ENCODE measurements at places on chromosomes 7 and 10.

DNA sequence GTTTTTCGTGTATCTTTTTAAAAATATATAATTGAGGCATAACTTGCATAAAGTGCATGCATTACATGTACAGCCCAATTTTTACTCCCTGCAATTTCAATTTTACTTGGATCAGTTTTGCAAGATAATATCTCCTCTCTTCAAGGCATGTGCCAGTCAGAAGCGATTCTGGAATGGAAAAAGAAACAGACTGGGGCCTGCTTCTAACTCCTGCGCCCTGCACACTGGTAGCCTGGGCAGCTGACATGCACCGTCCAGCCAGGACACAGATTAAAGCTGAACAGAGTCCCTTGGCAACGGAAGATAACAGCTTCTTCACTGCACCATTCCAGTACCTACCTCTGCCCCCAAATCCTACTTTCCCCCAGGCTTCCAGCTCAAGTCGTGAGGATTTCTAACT is 182.1 kb downstream of the FAM107B start:
- DNase-seq = no peak

DNA sequence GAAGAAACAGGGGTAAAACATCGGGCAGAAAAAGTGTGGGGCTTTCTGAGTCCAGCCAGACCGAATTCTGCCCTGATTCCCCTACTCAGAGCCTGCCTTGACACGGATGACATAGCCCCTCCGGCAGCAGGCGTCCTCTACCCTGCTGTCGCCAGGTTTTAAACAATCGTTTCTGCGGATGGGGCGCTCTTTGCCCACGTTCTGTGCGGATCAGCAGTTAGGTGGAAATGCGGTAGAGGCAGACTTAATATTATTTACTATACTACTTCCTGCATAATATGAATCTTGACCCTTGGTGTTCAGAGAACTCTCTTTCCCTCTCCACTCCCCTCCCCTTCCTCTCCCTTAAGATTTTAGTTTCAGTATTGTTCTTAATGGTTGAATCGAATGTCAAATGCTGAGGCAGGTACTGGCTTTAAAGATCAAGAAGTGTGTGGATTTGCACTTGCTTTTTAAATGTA is 2.4 kb downstream of the GATA3 start:
- peak; percentile 85 for DNase-seq

- DNase-seq = no peak
These were observed 158.6 kb downstream of the SNX13 start for GRCh38 chr7:17781491-17782215.

DNA sequence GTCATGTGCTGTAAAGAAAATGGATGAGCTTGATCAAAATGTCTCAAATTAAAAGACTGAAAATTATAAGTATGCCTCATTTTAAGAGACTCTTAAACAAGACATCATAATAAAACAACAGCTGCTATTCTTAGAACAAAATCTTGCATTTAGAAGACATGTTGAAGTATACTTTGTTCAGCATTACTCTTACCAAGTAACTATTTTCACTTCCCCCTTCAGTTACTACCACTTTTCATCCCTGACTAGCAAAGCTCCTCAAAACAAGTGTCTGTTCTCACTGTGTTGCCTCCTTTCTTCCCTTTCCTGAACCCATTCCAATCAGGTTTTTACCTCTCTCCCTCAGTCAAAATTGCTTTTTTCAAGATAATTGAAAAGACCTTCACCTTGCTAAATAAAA is 31.6 kb downstream of the ELAPOR2 start:
- DNase-seq = no peak

GRCh38 chr7:54992871-54993475 is 25.8 kb upstream of the EGFR start:
- DNase-seq = no peak
